ENCODE measurements at places on chromosomes 13 and 19.

GRCh38 chr19:10887616-10888367 lies 16.4 kb downstream of the CARM1 start:
- no peak for DNase-seq

DNA sequence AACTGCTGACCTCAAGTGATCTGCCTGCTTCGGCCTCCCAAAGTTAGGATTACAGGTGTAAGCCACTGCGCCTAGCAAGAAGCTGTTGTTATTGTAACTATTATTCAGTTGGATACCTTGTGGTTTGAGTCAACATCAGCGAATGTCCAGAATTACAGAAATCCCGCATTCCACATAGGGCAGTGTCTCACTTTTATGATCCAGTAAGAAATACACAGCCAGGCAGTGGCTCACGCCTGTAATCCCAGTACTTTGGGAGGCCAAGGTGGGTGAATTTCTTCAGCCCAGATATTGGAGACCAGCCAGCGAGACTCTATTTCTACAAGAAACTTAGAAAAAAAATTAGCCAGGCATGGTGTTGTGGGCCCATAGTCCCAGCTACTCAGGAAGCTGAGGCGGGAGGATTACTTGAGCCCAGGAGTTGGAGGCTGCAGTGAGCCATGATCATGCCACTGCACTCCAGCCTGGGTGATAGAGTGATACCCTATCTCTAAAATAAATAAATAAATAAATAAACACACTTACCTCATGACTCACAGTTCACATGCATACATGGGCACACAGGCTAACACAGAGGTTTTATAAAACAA lies 43.8 kb downstream of the SPTBN4 start:
- DNase-seq, result no peak

- DNase-seq, result no peak
Observed at GRCh38 chr13:113090806-113091205, 14.8 kb upstream of the F7 start.

- DNase-seq, result no peak
Observed at GRCh38 chr13:88395804-88396203, 724.6 kb downstream of the SLITRK5 start.

GRCh38 chr19:38033658-38034491 lies 126.9 kb downstream of the SIPA1L3 start:
- no peak for DNase-seq

DNA sequence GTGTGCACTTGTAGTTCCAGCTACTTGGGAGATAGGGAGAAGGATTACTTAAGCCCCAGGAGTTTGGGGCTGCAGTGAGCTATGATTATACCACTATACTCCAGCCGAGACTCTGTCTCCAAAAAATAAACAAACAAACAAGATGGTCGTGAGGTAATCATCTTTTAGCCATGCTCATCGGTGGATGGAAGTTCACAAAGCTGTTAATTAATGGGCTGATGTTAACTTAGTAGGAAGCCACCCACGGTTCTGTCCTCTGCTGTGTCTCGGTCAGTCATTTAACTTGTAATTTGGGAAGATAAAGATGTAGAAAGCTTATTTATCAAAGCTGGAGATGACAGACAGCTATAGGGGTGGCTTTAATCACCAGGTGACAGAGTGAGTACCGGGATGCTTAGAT lies 64.9 kb downstream of the ARHGEF18 start:
- DNase-seq, result no peak

- DNase-seq, result no peak
Observed at GRCh38 chr13:27264181-27264580, 6.4 kb upstream of the RASL11A start.

DNA sequence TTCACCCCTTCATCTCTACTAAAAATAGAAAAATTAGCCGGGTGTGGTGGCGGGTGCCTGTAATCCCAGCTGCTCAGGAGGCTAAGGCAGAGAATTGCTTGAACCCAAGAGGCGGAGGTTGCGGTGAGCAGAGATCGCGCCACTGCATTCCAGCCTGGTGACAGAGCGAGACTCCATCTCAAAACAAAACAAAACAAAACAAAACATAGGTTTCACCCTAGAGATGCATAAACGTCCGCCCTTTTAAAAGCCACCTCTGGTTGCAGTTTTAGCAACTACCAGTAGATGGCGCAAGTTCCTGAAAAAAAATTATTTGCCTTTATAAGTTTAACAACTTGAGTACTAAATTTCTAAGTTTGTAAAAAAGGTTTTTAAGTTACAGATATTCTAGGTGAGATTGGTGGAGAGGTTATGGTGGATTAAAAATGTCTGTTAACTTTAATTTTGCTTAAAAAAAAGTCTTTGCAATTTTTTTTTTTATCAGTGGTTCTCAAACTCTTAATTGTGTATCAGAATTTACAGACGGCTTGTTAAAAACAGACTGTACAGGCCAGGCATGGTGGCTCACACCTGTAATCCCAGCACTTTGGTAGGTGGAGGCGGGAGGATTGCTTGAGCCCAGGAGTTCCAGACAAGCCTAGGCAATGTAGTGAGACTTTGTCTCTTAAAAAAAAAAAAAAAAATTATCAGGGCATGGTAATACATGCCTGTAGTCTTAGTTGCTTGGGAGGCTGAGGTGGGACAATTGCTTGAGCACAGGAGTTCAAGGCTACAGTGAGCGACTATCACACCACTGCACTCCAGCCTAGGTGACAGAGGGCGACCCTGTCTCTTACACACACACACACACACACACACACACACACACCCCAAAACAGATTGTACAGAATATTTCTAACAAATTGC lies 42.1 kb downstream of the NAA16 start:
- peak; percentile 58 for DNase-seq

- DNase-seq, result no peak
Observed at GRCh38 chr13:52848455-52849195, at the start of gene PCDH8. Gene PCDH8 (minus strand): TSS chr13:52848640. CDS start chr13:52848436, 204 bp downstream.

- DNase-seq, result no peak
Observed at GRCh38 chr13:73058432-73058735, 421 bp upstream of the KLF5 start.

- no peak for DNase-seq
Observed at GRCh38 chr13:39512687-39513086, 90.3 kb downstream of the LHFPL6 start.

- DNase-seq, result peak; percentile 16
Observed at GRCh38 chr19:54207983-54208783, 7.5 kb downstream of the RPS9 start.

DNA sequence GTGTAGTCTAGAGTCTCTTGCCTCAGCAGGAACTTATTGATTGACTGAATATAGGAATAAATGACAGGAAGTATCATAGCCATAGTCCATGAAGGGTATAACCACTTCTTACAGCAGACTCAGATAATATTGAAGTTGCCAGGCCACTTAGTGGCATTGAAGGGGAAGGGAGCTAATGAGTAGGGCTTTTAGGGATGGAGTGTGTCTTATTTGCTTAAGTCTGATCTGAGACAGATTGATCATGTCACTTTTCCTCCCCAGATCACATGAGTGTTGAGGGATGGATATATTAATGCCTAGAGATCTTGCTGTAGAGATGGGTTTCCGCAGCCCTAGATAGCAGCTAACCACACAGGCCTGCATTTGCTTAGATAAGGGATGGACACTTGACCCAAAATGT lies 62.2 kb upstream of the NBEA start:
- DNase-seq, result no peak

GRCh38 chr19:18765224-18765623 lies 25.9 kb downstream of the COMP start:
- no peak for DNase-seq

DNA sequence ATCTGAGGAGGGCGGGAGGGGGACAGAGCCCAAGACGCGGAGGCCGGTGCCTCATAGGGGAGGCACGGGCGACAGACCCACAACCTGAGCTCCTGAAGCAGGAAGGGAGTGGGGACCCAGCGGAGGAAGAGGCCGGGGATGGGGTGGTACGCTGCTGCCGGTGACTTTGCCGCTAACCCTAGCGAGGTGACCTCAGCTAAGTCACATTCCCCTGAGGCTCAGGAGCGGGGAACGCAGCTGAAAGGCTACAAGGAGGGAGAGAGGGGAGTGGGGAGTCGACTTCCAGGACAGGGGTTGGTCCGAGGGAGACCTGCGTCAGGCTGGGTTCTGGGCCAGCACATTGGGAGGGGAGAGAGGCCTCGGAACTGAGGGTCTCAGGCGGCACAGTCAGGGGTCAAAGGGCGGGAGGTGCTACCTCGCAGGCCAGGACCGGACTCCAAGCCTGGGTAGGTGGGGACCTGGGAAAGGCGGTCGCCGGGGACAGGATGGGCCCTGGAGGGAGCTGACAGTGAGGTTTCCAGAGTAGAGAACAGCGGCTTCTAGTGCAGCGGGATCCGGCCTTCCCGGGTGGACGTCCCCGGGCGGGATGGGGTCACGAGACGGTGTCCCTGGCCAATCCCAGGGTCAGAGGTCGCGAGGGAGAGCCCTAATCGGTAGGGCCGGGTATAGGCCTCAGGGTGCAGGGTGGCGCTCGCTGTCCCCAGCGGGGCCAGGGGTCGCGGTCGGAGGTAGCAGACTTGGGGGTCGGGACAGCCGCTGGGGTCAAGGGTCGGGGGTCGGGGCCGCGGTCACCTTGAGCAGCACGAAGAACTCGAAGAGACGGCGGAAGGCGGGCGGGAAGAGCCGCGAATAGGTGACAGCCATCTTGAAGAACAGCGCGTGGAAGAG lies 699 bp downstream of the TMEM259 start:
- DNase-seq, result no peak

DNA sequence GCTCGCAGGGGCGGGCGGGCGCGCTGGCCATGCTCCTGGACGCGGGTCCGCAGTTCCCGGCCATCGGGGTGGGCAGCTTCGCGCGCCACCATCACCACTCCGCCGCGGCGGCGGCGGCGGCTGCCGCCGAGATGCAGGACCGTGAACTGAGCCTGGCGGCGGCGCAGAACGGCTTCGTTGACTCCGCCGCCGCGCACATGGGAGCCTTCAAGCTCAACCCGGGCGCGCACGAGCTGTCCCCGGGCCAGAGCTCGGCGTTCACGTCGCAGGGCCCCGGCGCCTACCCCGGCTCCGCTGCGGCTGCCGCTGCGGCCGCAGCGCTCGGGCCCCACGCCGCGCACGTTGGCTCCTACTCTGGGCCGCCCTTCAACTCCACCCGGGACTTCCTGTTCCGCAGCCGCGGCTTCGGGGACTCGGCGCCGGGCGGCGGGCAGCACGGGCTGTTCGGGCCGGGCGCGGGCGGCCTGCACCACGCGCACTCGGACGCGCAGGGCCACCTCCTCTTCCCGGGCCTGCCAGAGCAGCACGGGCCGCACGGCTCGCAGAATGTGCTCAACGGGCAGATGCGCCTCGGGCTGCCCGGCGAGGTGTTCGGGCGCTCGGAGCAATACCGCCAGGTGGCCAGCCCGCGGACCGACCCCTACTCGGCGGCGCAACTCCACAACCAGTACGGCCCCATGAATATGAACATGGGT lies 599 bp downstream of the ZIC2 start:
- no peak for DNase-seq

GRCh38 chr19:17331045-17331558 lies 3.6 kb downstream of the ANO8 start:
- no peak for DNase-seq

DNA sequence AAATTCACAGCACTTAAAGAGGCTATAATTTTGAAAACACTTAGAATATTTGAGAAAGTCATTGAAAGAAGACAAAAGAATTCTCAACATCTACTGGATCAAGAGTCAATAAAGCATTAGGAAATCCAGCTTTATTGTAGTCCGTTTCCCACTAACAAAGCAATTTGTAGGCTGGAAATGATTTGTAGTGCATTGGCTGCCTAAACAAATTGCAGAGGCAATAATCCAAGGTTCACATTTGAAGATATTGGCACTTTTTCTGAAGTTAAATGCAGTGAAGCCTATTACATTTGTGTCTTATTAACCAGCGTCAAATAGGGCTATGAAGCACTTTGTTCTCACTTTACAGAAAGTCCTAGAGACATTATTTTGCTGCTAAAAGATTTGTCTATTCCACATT lies 848.1 kb upstream of the SLITRK1 start:
- no peak for DNase-seq

GRCh38 chr13:55199134-55199533 lies 1941.6 kb upstream of the PRR20A start:
- no peak for DNase-seq

- DNase-seq, result no peak
Observed at GRCh38 chr19:51467864-51468544, 9.8 kb upstream of the SIGLEC8 start.

DNA sequence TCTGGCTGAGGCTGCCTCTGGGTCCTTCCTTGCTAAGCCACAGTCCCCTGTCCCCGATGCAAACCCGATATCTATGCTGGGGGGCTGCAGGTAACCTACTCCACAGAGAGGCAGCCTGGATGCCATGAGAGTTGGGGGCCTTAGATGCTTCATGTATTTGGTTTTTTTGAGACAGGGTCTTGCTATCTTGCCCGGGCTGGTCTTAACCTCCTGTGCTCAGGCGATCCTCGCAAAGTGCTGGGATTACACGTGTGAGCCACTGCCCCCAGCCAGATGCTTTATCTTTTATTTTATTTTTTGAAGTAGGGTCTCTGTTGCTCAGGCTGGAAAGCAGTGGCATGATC lies 1.5 kb downstream of the ATCAY start:
- DNase-seq, result no peak

DNA sequence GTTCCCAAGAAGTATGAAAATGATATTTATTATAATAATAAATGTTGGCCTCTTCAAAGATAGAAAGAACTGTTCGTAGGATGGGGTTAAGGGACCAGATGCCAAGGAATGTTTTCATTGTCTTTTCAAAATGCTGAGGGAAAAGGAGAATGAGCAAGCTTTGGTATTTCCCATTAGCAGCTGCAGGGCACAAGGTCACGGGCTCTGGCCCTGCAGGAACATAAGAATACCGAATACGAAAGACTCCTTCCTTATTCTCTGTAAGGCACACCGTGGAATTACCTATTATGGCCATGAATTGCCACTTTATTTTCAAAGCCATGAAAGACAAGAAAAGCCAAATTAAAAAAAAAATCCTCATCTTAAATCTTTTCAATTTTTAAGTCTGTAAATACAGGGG lies 49.6 kb upstream of the OLFM4 start:
- DNase-seq, result no peak

GRCh38 chr19:14901675-14902260 lies 15.8 kb upstream of the OR7A17 start:
- DNase-seq, result no peak

All from immature natural killer cell (primary cell).